ENCODE measurements at places on chromosomes 11 and 22. TPM values are rescaled to one million over a fixed set of nuclear protein-coding genes. Genes with fewer than 3 reads are reported as not detected.

- no peak for ATAC-seq
Observed at GRCh38 chr11:109062445-109062844, 359.5 kb upstream of the C11orf87 start.

- no peak for ATAC-seq
Observed at GRCh38 chr11:21582791-21583190, 610.1 kb upstream of the ANO5 start.

DNA sequence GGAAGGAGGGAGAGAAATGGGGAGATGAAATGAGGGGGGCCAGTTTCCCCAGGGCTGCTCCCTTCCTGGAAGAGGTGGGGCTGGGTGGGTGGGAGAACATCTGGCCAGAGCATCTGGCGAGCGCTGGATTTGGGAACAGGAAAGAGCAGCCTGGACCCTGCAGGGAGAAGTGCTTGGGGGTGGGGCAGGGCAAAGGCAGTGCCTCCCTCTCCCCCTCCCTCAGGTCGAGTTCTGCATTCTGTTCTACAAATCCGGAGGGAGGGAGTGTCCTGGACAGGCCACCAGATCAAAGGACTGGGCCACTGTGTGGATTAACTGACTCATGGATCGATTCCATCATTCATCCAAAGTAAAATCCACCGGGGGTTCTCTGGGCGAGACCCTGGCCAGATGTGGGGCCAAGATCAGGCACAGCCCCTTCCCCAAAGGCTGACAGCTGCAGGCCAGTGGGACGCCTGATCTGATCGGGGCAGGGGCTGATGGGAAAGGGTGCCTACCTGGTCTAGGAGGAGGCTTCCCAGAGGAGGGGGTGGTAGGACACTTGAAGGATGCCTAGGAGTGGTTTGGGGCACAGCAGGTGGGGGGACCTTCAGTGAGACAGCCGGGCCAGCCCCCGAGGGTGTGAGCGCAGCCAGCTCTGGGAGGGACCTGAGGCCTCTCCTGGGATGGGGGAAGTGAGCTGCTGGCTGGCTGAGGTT, 57.5 kb downstream of the CACNA1I start:
- no peak for ATAC-seq

GRCh38 chr11:126048197-126048596, 14.5 kb downstream of the CDON start:
- no peak for ATAC-seq

GRCh38 chr11:122367809-122368231, 251.8 kb upstream of the BLID start:
- peak; percentile 79 for ATAC-seq

DCDC1 gene
- total RNA-seq: not detected

DNA sequence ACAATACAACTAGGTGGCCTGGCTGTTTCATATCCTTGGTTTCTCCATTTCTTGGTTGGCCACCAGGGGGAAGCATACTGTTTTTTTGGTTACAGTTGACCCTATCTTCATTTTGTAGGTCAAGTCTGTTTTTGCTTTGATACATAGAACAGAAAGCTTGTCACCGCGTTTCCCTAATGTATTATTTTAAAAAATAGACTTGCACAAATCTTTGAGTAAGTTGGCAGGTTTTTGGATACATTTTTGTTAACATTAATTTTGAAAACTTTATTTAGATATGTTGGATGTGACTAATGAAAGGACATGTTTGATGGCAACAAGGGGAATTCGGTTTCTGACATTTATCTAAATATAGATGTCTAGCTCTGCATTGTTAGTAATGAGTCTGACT, 3.0 kb downstream of the NCR3LG1 start:
- no peak for ATAC-seq

- peak; percentile 98 for ATAC-seq
Observed at GRCh38 chr22:35430897-35431322, 31.0 kb downstream of the MCM5 start.

MS4A15 gene
- total RNA-seq: not detected

GRCh38 chr11:124627546-124627945, 4.9 kb downstream of the TBRG1 start:
- ATAC-seq: no peak

GRCh38 chr11:63508009-63508408, 2.1 kb downstream of the LGALS12 start:
- ATAC-seq: no peak

GRCh38 chr11:126350836-126351235, 4.7 kb upstream of the ST3GAL4 start:
- ATAC-seq: no peak

GRCh38 chr22:39419096-39419495, 19.5 kb downstream of the TAB1 start:
- ATAC-seq: no peak

DDB1 gene
- total RNA-seq: 139 TPM

PYGM gene
- total RNA-seq: 17.1 TPM

GRCh38 chr11:36566407-36567053, 1.3 kb upstream of the RAG1 start:
- ATAC-seq: no peak

GRCh38 chr11:14253421-14253820, 105.6 kb downstream of the RRAS2 start:
- ATAC-seq: no peak

DNA sequence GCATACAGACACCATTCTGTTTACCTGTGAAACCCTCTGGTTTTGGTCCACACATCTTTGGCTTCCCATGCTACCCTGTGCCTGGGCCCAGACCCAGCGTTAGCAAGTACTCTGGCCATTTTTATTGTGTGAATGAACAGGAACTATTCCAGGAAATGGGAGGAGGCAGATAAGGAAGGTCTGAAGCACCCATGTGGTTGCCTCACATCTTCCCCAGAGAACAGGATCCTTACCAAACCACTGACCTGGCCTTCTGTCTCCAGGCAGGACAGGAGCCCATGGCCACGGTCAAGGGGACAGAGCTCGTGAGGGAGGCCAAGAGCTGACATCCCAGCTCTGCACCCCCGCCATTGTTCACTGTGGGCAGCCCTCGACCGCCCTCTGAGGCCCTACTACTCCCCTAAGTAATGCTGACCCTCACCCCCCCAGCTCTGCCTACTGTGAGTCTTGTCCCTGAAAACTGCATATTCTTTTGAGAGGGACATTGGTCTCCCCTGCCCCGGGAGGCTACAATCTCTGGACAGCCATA, 97.7 kb upstream of the TP53I11 start:
- no peak for ATAC-seq

DNA sequence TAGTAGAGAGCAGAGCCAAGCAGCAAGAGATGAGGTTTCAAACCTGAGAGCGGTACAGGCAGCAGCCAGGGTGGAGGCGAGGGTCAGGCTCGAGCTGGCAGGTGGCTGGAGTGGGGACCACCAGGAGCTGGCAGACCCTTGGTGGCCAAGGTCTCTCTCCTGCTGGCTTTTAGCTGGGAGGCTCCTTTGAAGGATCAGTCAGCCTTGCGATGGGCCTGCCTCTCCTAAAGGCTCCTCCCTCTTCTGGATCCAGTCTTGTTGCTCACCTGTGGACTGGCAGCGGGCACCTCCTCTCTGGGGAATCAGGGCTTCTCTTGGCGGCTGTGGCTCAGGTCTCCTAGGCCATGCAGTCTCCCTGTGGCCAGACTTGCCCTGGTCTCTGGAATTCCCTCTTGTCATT, 24.8 kb downstream of the TPST2 start:
- ATAC-seq: no peak

- no peak for ATAC-seq
Observed at GRCh38 chr11:74373382-74373781, 24.9 kb downstream of the PGM2L1 start.

ZMAT5 gene
- 20.1 TPM for total RNA-seq

MS4A12 gene
- not detected for total RNA-seq

- no peak for ATAC-seq
Observed at GRCh38 chr11:38456371-38456770, 1858.3 kb upstream of the RAG2 start.

- ATAC-seq: no peak
Observed at GRCh38 chr11:100574894-100575769, 112.0 kb upstream of the ARHGAP42 start.

- ATAC-seq: peak; percentile 50
Observed at GRCh38 chr11:63882555-63883242, 34.3 kb downstream of the RCOR2 start.

CDC42EP2 gene
- total RNA-seq: 40.3 TPM

- ATAC-seq: no peak
Observed at GRCh38 chr11:69647761-69648497, 7.0 kb downstream of the CCND1 start.

DNA sequence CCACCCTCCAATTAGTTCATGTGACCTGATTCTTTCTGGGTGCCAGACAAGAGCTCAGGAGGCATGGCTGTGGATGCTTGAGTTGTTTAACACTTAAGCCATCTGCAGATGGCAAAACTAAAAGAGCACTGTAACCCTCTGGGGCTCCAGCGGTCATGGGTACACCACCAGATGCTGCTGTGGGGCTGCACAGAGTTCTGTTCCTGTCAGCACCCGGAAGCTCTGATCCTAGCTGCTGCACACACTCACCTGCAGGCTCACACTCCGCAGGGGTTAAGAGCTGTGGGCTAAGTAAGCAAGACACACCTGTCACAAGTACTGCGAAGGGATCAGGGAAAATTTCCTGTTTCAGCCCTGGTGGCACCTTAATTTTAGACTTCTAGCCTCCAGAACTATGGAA, 307.8 kb downstream of the C11orf87 start:
- ATAC-seq: no peak

DNA sequence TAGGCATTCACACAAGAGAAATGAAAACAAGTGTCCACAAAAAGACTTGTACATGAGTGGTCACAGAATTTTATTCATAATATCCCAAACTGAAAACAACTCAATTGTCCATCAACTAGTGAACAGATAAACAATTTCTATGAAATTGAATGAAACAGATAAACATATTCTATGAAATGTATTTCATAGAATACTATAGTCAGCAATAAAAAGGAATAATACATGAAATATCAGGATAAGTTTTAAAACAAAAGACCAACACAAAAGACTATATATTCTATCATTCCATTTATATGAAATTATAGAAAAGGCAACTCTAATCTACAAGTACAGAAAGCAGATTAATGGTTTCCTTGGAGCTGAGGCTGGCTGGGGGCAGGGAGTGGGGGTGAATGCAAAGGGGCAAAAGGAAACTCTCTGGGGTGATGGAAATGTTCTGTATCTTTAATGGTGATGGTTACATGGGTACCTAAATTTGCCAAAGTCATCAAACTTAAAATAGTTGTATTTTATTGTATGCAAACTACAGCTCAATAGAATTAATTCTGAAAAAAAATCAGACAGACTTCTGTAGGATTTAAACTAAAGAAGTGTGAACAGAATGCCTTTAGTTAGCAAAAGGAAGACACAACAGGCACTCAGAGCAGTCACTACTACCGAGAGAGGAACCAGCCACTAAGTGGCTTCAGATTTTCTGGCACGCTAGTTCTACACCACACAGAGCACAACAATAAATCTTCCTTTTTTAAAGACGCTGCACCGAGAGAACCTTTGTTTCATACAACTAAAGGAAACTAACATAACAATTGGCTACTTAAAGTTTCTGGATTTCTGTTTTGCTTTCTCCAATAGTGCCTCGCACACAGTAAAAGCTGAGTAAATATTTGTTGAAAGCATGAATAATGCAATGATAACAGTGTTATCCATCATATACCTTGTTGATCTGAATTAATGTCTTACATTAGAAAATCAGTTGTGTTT, 15.4 kb downstream of the CCDC34 start:
- ATAC-seq: no peak

- ATAC-seq: no peak
Observed at GRCh38 chr11:1356478-1356960, 33.2 kb upstream of the BRSK2 start.

- no peak for ATAC-seq
Observed at GRCh38 chr11:116194156-116194904, 578.5 kb downstream of the BUD13 start.

DNA sequence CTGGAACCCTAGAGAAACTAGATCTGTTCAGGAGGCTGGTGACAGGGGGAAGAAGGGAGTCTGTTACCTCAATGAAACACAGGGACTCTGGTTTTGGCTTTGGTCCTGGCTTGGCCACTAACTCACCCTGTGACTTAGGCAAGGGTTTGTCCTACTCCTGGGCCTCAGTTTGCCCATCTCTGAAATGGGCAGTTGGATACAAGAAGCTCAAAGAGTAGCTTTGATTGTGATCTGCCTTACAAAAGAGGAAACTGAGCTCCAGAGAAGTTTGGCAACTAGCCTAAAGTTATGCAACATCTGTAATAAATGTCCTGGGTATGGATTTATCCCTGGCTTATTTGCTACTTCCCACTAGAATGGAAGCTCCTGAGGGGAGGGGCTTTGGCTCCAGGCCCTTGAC, 24.0 kb upstream of the LMO1 start:
- no peak for ATAC-seq

GRCh38 chr11:44229624-44230023, 80.3 kb downstream of the ALX4 start:
- ATAC-seq: no peak

CALCB gene
- not detected for total RNA-seq

- no peak for ATAC-seq
Observed at GRCh38 chr11:56910785-56911184, 77.9 kb upstream of the OR5AK2 start.

TEAD1 gene
- total RNA-seq: 184 TPM

LSP1 gene
- total RNA-seq: 133 TPM

SLC22A12 gene
- not detected for total RNA-seq

DNA sequence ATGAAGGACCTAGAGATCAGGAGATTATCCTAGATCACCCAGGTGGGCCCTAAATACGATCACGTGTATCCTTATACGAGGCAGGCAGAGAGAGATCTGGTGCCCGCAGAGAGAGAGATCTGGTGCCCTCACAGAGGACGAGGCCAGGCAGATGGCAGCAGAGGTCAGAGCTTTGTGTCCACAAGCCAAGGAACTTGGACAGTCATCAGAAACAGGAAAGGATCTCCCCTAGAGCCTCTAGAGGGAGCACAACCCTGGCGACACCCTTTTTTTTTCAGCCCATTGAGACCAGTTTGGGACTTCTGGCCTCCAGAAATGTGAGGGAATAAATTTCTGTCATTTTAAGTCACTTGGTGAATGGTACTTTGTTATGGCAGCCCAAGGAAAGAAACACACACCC, 25.5 kb upstream of the TIMP3 start:
- no peak for ATAC-seq

DNA sequence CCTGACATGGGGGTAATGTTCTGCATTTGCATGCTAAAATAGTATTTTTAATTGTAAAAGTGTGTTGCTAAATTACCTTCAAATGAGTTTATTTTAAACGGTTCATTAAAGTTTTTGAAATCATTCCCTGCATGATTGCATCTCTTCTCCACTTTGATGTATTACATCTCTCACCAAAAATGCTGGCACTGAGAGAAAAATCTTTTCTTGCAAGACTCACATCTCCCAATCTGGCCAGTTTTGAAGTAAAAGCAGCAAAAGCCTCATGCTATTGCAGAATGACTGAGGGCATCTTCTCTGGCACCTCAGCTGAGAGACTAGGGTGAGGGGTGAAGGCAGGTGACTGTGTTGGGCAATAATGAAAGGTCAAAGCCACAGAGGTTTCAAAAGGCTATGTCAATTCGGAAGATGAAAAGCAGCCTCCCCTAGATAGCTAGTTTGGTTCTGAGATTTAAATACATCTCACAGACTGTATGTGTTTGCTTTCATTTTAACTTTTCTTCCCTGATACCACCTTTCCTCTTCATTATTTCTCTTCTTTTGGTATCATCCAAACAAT, 292.2 kb upstream of the RAG2 start:
- no peak for ATAC-seq

TRIM49 gene
- not detected for total RNA-seq

- no peak for ATAC-seq
Observed at GRCh38 chr11:48683226-48683720, 194.7 kb downstream of the OR4A47 start.

GRCh38 chr22:48346911-48347310, 1480.8 kb downstream of the BRD1 start:
- ATAC-seq: no peak

SLCO2B1 gene
- total RNA-seq: 25.7 TPM

BTG4 gene
- total RNA-seq: not detected

- ATAC-seq: no peak
Observed at GRCh38 chr11:21634956-21635355, 557.9 kb upstream of the ANO5 start.
